ENCODE measurements at places on chromosomes 5 and 9.

GRCh38 chr5:120141076-120141475 is 323.0 kb upstream of the PRR16 start:
- DNase-seq: no peak

DNA sequence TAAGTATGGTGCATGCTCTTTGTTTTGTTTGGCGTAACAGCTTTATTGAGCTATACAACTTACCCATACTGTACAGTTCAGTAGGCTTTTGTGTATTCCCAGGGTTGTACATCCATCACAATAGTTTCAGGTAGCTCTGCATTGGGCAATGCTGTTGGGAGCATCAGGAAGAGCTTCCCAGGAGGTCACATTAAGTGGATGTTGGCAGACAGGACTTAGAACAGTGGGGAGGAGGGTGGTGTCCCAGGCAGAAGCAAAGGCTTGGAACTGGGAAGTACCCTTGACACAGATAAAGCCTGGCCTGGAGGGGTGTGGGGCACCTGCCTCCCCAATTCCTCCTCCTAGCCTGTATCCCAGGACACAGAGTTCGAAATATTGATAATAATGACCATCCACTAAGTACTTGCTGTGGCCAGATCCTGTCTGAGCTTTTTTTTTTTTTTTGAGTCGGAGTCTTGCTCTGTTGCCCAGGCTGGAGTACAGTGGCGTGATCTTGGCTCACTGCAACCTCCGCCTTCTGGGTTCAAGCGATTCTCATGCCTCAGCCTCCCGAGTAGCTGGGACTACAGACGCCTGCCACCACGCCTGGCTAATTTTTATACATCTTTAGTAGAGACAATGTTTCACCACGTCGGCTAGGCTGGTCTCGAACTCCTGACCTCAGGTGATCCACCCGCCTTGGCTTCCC is 1.3 kb downstream of the BBLN start:
- no peak for DNase-seq

GRCh38 chr5:177605078-177605477 is 5.1 kb downstream of the B4GALT7 start:
- DNase-seq: no peak

GRCh38 chr9:6785682-6786081 is 27.9 kb downstream of the KDM4C start:
- no peak for DNase-seq

GRCh38 chr5:146273109-146273508 is 65.5 kb upstream of the POU4F3 start:
- no peak for DNase-seq

DNA sequence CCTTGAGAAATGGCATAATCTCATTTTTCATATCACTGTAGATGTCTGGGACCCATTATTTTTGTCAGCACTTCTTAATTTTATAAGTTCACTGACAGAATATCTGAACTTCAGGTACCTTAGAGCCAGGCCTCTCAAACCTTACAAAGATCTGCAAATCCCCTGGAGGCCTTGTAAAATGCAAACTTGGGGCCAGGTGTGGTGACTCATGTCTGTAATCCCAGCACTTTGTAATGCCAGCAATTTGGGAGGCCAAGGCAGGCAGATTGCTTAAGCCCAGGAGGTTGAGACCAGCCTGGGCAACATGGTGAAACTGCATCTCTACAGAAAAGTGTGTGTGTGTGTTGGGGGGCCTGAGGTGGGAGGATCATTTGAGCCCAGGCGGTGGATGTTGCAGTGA is 30.8 kb downstream of the RASGRF2 start:
- DNase-seq: no peak

GRCh38 chr9:131299346-131299960 is 9.9 kb downstream of the PLPP7 start:
- no peak for DNase-seq

GRCh38 chr9:23598994-23599393 is 227.0 kb downstream of the ELAVL2 start:
- no peak for DNase-seq

GRCh38 chr5:147639321-147639720 is 129.5 kb upstream of the DPYSL3 start:
- no peak for DNase-seq

- no peak for DNase-seq
These were observed 37.4 kb downstream of the SEMA4D start for GRCh38 chr9:89460551-89460950.

DNA sequence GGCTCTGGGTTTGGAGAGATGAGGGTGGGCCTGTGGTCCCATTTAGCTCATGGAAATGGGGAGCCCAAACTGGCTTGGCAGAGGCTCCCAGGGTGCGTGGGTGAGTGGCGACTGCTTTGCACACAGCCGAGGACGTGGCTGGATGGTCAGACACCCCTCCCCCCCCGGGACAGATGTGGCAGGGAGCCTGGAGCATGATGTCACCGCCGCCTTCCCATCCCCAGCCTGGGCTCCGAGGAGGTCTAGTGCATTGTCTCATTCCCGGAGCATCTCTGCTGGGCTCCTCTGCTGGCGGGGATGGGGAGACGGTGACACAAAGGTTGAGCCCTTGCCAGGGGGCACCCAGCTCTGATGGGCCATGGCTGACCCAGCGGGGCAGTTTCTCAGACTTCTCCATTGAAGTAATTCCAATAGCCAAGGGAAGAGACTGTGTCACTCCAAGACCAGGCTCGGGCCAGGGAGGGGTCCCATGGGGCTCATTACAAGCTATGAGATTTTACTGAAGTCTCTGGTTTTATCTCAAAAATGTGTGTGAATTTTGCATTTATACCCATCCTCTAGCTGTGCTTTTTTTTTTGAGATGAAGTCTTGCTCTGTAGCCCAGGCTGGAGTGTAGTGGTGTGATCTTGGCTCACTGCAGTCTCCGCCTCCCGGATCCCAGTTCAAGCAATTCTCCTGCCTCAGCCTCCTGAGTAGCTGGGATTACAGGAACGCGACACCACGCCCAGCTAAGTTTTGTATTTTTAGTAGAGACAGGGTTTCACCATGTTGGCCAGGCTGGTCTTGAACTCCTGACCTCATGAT is 36.1 kb downstream of the HMCN2 start:
- DNase-seq: no peak

DNA sequence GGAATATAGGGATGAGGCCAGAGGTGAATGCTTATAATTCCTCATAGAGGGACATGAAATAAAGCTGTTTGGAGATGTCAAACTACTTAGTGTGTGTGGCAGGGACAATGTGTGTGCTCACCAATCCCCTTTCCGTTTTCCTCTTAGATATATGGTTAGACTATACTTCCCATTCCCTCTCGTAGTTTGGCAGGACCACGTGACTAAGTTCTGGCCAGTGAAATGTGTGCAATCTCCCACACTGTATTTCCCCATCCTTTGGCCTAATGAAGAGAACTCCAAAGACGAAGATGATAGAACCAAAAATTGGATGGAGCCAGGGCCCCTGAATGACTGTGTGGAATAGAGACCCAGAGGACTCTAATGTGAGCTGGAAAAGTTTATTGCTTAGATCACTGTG is 233.4 kb upstream of the KLF4 start:
- DNase-seq: no peak

- peak; percentile 42 for DNase-seq
These were observed 1.9 kb upstream of the CRB2 start for GRCh38 chr9:123353984-123354591.

DNA sequence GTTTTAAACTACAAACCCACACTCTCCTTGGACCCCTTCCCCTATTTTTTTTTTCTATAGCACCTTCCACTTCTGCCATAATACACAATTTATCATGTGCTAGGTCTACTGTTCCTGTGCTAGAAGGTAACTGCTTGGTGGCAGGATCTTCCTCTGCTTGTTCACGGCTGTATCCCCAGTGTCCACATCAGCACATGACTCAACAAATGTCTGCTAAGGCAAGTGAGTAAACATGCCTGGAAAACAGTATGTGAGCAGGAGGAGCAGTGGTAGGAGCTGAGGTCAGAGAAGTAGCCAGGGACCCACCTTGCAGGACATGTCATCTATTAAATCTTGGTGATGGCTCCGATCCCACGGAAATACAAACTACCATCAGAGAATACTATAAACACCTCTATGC is 79.4 kb downstream of the AUH start:
- DNase-seq: no peak

DNA sequence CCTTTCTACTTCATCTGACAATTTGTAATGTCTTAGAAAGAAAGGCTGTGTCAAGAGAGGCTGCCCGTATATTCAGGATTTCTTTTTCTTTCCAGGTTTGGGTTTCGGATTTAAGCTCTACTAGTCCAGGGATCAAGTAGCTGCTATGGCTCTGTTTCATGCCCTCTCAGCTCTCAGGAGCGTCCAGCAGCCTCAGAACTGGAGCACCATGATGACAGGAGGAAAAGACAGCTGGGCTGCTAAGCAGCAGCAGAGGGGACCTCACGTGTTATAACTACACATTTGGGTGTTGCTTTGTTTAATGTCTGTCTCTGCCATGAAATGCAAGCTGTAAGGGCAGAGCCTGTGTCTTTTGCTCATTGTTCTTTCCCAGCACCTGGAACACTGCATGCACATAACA is 28.5 kb downstream of the TBC1D2 start:
- DNase-seq: no peak

- no peak for DNase-seq
These were observed 138.3 kb downstream of the BASP1 start for GRCh38 chr5:17355586-17356346.

DNA sequence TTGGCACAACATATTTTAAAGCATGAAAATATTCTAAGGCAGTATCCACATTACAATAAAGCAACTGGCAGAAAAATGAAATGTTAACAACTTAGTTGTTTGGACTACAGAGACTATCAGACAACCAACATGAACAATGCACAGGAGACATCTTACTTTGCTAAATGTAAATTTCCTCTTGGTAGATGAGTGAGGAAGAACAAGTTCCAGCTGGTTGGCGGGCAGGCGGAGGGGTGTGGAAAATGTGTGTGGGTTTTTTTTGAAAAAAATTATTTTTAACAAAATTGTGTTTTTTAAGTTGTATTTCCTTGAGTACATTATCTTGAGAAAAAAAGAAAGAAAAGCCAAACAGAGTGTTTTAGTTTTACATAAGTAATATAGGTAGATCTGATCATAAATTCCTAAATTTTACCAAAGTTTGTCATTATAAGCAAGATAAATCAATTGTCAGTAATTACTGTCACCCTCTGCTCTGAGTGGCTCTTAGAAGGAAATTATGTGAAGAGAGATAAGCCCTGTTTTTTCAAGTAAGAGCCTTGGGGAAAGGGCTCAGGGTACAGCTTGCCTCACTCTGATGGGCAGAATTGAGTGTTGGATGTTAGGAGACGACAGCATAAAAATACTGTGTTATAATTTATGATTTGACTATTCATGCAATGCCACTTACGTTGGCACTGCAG is 42.5 kb downstream of the TMEM167A start:
- no peak for DNase-seq

- no peak for DNase-seq
These were observed 283.2 kb upstream of the TMEM161B start for GRCh38 chr5:88551724-88552345.

- DNase-seq: no peak
These were observed 174.3 kb downstream of the CDH12 start for GRCh38 chr5:22678886-22679285.

DNA sequence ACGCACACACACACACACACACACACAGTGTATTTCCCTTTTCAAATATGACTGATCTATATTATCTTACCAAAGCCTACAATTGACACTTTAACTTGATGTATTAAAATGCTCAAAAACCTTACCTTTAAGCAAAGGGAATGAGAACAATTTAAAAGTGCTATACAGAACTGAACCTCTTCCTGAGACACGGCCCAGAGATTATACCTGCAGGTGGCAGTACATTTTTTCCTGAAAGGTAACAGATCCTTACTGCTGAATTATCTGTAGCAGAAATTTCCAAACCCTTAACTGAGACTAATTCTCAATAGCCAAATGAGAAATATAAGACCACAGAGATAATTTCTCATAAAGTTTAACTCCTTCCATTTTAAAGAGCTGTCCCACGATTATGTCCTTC is 91.1 kb downstream of the MYO10 start:
- DNase-seq: no peak

- DNase-seq: no peak
These were observed 21.7 kb downstream of the FAT2 start for GRCh38 chr5:151569132-151570046.

- no peak for DNase-seq
These were observed 15.6 kb downstream of the MLLT3 start for GRCh38 chr9:20606652-20607051.

DNA sequence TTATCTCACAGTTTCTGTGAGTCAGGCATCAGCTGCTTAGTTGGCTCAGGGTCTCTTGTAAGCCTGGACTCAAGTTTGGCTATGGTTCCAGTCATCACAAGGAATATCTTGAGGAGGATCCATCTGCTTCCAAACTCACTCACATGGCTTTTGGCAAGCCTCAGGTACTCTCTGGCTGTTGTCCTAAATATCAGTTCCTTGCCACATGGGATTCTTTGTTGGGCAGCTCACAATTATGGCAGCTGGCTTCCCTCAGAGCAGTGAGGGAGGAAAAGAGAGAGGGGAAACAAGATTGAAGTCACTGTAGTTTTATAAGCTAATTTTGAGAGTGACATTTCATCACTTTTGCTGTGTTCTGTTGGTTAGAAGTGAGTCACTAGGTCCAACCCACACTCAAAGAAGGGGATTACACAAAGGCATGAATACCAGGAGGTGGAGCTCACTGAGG is 144.5 kb downstream of the GCNT1 start:
- DNase-seq: no peak

DNA sequence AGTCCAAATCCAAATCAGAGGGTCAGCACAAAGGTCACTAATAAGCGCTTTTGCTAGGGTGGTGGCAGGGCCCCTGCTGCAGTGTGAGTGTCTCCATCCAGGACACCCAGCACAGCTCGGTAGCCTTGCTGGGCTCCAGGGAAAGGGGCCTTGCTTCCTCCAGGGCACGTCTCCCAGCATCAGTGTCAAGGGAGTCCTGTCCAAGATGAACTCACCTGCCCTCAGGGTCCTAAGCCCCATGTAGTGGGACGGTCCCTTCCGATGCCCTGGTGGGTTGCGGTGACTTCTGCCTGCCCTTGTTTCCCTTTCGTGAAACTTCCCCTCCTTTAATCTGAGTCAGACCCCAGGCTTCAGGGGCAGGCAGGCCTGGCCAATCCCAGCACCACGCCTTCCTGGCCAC is 101.7 kb downstream of the ZNF354C start:
- DNase-seq: no peak

GRCh38 chr9:124774129-124774978 is 2.6 kb upstream of the OLFML2A start:
- peak; percentile 86 for DNase-seq

DNA sequence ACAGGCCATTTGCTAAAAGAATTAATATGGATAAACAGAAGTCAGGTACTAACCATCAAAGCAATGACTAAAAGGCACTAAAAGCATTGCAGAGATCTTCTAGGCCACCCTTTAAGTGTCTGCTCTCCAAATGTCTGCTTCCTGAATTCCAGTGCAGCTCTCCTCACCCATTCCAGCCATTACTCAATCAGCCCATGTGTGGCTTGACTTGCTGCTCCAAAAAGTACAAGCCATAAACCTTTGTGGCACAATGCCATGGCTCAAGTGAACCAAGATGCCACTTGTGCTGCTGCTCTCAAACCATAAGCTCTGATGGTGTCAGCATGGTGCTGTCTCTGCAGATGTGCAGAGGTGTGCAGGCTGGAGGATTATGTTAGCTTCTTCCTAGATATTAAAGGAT is 290.2 kb upstream of the POU5F2 start:
- DNase-seq: no peak

GRCh38 chr5:116371935-116372334 is 202.7 kb downstream of the SEMA6A start:
- DNase-seq: no peak

Measured in activated CD4-positive, alpha-beta T cell treated with anti-CD3 and anti-CD28 coated beads for 4 hours (primary cell).